GDM1 (cell line): ENCODE measurements at places on chromosomes 11 and 22.

- DNase-seq, result no peak
Measured at GRCh38 chr22:40001106-40001505, 6.4 kb downstream of the FAM83F start.

GRCh38 chr22:27336151-27337090 lies 465.1 kb downstream of the MN1 start:
- DNase-seq, result no peak

GRCh38 chr22:48402591-48403031 lies 1425.1 kb downstream of the BRD1 start:
- DNase-seq, result no peak

GRCh38 chr11:34605481-34606325 lies 15.2 kb upstream of the EHF start:
- no peak for DNase-seq

DNA sequence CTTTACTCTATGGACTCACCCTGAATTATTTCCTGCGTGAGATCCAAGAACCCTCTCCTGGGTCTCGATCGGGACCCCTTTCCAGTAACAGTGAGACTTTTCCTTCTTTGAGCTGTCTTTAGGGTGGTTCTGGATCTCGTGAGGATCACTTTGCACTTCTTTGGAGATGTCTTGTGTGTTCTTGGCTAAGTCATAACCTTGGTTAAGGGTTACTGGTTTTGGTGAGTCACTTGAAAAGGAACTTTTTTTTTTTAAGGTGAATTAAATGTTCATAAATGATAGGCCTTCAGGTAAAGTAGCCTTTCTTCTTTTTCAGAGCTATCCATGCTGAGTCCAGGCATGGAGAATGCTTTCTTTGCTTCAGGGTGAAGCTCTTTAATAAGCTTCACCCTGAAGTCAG lies 19.4 kb upstream of the GSTP1 start:
- DNase-seq, result no peak

GRCh38 chr11:118912742-118913410 lies 12.8 kb downstream of the BCL9L start:
- no peak for DNase-seq

GRCh38 chr22:46542011-46542985 lies 4.9 kb upstream of the CELSR1 start:
- DNase-seq, result peak; percentile 43

GRCh38 chr11:124199702-124200101 lies 16.6 kb downstream of the OR10D3 start:
- DNase-seq, result no peak
